Spinal cord (tissue), 10 donors: ENCODE measurements at places on chromosomes 13 and 19.

GRCh38 chr19:6602729-6603114 is 11.8 kb upstream of the CD70 start:
- DNase-seq: no peak

DNA sequence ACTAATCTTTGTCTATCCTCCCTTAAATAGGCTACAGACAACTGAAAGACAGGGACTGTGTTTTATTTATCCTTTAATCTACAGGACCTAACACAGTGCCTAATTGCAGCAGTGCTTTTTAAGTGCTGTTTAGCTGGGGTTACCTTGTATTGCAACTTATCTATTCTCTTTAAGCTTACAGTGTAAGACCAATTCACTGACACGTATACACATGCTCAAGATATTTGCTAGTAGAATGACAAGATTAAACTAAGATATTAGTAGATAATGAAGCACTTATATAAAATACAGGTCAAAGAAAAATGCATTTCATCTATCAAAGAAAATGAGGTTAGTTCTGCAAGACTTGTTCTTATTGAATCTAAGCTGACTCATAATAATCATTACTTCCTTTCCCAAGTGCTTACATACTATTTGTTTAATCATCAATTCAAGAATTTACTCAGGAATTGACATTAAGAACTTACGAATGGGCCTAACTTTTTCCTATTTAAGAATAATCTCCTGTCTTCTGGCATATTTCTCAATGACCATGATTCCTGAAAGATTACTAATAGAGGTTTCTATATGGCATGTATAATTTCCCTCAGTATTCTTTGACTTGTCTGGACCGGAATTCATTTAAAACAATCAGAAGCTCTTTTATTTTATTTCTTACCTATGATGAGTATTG is 75.8 kb upstream of the MAB21L1 start:
- no peak for DNase-seq

DNA sequence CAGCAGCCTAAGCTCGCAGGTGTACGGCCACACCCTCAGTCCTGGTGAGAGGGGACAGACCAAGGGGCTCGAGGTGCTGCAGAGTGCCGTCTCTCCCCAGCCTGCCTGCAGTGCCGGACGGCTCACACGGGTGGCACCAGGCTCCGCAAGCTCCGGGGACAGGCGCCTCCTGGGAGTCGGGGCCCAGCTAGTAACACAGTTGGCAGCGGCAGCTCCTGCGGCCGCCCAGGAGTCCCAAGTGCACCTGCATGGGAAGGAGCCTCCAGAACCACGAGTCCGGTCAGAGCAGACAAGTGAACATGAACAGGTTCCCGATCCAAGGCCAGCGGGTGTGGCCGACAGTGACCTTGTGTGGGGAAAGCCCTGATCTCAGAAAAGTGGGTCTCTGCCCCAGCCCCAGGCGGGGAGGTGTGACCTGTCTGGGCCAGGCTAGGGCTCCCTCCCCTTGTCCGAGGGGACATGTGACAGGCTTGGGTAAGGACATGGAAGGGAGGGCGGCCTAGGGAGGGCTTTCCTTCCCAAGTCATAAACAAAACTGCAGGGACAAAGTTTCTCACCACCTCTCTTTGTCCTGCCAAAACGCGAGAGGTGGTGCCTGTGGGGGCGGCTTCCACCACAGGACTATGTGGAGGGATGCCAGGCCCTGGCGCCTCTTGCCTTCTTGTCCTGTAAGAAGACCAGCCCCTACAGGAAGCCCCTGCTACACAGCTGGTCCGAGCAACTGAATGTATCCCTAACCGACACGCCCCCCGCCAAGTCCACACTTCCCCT is 46.5 kb downstream of the MLLT1 start:
- DNase-seq: peak; percentile 57

DNA sequence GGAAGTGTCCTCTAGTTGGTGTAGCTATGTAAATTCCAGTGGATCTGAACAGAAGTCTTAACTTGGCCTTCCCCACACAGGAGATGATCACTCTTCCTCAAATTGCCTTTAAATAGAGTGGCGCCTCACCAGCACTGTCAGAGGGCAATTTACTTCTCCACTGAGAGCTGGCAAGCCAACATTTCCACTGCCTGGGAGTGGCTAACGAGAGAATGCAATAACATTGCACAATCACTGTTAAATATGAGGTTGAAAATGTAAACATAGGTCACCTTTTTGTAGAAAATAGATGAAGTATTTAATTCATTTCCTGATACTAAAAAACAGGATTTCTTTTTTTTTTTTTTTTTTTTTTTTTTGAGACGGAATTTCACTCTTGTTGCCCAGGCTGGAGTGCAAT is 55.4 kb upstream of the UBL3 start:
- DNase-seq: no peak

DNA sequence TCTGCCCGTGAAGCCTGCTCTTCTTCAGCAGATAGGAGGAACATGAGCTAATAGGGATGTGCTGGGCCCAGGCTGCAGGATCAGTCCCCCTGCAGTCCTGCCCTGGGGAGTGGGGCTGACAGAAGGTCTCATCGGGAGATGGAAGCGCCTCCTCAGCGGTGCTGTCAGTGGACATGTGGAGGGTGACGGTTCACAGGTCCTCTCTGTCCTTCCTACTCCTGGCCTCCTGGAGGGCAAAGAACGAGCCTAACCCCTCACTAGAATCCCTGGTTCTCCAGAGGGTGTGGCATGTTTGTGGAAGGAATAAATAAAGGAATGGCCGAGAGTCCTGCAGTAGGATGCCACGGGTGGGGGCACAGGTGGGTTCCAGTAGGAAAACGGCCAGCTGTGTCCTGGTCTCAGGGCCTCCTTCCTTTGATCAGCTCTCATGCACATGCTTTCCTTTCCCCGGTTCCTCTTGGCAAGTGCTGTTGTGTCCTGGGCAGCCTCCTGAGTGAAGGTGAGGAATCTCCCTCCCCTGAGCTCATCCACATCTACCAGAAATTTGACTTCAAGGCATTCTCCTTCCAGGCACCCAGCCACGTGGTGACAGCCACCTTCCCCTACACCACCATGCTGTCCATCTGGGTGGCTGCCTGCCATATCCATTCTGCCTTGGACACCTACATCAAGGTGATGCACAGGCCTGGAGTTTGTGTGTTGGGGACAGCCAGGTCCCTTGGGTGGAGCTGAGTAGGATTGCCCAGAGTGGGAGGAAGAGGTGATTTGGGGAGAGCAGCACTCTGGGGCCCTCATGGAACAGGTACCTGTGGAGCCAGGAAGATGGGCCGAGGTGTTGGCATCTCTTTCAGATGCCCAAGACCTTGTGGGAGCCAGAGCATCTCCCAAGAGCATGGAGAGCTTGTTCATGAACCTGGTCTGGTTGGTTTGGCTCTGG is 28.6 kb upstream of the ZNF492 start:
- DNase-seq: no peak

DNA sequence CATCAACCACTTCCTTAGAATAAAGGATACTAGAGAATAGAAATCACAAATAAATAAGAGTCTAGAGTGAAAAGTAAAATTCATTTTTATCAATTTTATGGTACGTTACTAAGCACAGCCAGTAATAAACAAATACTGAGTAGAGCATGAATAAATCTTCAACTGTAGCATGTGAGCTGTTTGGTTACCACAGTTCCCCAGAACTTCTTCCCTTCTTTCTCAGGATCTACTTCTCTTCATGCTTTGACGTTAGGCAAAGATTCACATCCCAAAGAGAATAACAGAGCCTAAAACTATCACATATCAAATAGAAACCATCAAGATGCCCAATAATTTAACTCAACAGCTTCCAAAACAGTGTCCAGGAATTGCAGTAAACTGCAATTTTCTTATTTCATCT is 7.4 kb downstream of the RUBCNL start:
- no peak for DNase-seq

DNA sequence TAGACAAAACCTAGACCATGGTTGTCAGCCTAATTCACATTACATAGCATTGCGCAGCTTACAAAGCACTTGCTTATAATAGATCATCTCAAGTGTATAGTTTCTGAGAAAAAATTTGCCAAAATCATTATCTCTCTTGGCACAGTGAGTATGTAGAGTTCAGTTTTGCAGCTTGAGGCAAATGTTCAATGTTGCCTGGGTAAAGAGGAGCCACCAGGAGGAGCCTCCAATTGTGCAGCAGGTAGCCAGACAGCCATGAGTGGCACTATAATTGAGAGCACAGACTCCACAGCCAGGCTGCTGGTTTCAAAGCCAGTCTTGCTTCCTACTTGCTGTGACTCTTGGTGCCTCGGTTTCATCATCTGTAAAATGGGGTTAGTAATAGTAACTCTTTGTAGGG is 24.0 kb upstream of the OLFM4 start:
- no peak for DNase-seq

DNA sequence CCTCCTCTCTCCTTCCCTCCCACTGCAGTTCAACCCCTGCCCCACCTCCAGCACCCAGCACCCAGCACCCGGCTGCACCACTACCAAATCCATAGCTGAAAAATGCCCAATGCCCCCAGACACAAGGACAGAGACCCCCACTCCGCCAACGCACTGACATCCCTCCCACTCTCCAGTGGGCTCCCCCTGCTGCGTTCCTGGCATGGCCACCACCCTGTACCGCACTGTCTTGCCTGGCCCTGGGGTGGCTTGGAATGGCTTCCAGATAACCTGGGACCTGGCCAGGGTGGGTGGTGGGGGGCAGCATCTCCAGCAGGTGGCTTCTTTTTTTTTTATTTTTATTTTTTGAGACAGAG is 5.8 kb upstream of the MKNK2 start:
- no peak for DNase-seq
